ENCODE measurements at places on chromosomes 6 and 20.

- DNase-seq, result no peak
Observed at GRCh38 chr20:46200582-46201570, 82.8 kb downstream of the CD40 start.

GRCh38 chr6:142413111-142413510 is 111.3 kb downstream of the ADGRG6 start:
- no peak for DNase-seq

DNA sequence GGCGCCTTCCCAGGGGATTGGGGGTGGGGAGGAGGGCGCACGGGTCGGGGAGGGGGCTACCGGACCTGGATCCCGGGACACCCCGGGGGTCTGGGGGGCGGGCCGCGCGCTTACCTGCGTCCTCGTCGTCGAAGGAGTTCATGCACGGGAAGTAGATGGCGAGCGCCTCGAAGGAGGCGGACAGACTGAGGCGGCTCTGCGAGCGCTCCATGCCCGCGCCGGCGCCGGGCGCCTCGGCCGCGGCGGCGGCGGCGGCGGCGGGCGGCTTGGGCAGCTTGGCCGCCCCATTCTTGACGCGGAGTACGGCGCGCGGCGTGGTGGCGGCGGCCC is 320 bp downstream of the RIMS4 start:
- no peak for DNase-seq

- DNase-seq, result no peak
Observed at GRCh38 chr6:106084106-106084988, 1.8 kb upstream of the PRDM1 start.

DNA sequence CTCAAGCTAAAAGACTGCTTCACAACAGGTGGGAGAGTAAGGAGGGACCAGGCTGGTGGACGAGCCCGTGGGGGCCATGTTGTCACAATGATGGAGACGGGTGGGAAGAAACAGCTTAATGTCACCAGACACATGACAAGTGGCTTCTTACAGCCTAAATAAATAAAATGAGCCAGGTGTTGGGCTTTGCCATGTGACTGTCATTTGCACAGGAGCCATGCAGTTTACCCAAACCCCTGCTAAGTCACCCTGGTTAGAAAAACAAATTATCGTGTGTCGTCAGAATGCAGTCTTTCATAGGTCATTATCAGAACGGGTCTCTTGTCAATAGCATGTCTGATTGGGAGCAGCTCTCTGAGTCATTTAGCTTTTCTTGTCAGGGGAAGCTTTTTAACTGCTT is 18.5 kb downstream of the BTBD3 start:
- DNase-seq, result no peak

DNA sequence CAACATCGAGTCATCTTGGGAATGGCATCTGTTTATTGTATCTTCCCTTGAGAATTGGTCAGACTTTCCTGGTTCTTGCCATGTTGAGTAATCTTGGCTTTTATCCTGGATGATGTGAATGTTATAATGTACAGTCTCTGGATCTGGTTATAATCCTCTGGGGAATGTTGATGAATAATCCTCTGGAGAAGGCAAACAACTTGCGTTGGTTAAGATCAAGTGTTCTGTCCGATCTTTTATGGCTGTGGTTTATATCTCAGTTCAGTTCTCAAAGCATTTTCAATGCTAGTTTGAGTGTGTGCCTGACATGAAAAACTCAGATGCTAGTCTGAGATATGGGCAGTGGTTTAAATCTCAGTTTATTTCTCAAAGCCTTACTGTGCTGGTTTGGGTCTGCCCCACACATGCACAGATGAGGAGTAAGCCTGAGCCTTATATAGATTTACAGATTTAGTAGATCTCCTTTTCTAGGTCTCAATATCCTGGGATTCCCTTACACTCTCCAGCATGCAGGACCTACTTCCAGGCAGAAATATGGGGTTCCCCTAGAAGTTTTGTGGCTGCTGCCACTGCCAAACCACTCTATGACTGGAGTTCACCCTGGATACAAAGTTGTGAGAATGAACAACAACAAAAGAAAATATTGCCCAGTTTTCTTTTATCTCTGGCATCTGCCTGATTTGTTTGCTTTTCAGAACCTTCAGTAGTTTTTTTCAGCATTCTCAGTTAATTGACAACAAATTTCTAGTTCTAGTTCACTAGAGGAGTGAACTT is 191.8 kb upstream of the MAN1A1 start:
- DNase-seq, result no peak

- no peak for DNase-seq
Observed at GRCh38 chr20:47907031-47907675, 121.9 kb upstream of the SULF2 start.

DNA sequence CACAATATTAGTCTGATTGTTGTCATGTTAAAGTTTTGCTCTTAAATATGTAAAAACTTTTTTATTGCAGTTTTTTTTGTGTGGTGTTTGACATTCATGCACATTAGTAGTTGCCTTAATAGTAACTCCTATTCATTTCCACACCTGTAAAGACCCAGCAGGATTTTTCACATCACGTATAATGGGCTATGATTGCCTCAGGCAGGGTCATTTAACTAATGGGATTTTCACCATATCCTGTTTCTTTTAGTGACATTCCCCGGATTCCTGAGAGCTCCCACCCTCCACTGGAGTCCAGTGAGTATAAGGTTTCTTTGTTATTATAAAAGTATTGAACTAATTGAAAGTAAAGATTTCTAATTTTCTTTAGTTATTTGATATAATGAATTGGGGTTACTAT is 359.2 kb downstream of the RIMS1 start:
- DNase-seq, result no peak

GRCh38 chr6:112187736-112188135 is 66.6 kb downstream of the LAMA4 start:
- DNase-seq, result no peak

DNA sequence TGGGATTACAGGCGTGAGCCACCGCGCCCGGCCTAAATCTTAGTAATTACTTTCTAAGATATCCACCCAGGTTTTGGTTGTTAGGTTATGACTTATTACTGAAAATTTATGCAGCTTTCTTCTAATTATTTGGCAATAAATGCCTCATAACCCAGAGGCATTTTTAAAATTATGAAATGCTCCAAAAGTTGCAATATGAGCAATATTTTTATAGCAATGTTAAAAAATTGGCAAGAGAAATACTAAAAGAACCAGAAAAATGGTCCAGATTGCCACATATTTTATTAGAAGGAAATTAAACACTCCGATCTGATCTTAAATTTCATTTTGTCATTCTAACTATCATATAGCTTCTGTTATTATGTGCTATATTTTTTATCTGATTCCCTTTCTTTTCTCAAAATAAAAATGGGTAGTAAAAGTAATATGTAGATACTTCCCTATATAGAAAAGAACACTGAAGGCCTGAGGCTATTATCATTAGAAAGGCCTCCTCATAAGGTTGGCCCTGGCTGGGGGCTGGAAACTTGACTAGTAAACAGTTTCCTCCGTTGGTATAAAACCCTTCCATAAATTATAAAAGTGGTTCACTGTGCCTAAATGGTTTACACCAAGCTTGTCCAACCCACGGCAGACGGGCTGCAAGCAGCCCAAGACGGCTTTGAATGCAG is 22.1 kb downstream of the BLOC1S5 start:
- no peak for DNase-seq

GRCh38 chr6:131362070-131362469 is 211.0 kb upstream of the ARG1 start:
- DNase-seq, result no peak

DNA sequence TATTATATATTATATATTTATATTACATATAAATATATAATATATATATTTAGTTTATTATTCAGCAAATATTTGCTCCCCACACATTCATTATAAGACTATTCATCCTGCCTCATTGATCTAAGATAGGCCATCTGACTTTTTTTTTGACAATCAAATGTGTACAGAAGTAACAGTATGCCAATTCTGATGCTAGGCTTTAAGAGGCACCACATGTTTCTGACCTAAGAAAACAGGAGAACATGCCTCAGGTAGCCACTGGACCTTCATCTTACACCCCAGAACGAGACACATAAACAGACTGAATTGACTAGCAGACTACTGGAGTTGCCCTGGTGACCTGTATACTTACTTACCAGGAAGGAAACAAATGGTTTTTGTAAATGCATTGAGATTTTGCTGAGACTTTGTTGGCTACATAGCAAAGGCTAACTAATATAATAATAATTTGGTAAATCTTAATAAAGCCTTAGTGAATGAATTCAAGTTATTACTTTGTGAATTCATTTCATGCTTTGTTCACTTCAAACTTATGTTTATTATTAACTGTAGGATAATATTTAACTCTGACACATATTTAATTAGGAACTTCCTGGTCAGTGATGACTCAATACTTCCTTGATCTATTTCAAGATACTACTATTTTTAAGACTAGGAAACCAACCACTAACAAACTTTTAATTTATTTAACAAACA is 13.4 kb upstream of the MYO6 start:
- DNase-seq, result no peak

DNA sequence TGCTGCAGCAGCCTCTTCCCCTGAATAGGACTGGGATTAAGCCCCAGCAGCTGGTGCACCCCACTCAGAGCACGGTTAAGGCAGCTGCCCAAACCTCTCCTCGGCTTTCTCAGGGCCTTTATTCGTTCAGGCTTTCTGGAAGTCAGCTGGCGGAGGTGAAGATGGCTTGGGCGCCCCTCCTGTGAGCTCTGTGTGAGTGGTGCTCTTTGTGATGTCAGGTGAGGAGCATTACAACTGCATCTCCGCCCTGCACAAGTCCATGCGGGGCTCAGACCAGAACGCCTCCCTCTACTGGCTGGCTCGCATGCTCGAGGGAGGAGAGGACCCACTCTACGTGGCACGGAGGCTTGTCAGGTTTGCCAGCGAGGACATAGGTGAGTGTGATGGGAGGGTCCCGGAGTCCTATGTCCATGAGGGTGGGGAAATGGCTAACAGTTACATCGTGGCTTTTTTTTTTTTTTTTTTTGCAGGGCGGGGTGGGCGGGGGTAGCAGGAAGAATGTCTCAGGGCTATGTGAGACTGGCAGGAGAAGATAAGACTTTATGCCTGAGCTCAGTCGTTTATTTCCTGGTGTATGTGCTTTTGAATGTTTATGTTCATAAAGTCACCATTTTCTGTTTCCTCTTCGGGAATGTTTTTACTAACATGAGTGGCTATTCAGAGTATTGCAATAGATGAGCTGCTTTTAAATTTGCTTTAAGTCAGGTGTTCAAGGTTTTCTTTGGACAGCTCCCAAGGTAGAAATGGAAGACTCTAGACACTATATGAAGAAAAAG is 18.2 kb downstream of the WRNIP1 start:
- no peak for DNase-seq

DNA sequence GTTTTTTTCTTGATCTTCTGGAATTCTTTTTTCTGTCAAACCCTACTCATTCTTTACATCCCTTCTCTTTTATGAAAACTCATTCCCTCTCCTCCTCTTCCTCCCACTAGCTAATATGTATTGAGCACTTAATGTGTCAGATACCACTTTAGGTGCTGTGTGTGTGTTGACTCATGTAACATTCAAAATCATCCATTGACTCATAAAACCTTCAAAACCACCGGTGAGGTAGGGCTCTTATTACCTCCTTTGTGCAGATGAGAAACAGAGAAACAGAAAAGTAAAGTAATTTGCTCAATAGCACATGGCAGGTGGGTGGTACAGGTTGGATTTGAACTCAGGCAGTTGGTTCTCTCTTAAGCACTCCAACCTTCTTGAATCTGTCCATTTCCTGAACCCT is 136.3 kb upstream of the NEDD9 start:
- no peak for DNase-seq

- no peak for DNase-seq
Observed at GRCh38 chr6:437037-437392, 45.5 kb downstream of the IRF4 start.

GRCh38 chr6:37689381-37689780 is 8.3 kb downstream of the MDGA1 start:
- DNase-seq, result no peak

DNA sequence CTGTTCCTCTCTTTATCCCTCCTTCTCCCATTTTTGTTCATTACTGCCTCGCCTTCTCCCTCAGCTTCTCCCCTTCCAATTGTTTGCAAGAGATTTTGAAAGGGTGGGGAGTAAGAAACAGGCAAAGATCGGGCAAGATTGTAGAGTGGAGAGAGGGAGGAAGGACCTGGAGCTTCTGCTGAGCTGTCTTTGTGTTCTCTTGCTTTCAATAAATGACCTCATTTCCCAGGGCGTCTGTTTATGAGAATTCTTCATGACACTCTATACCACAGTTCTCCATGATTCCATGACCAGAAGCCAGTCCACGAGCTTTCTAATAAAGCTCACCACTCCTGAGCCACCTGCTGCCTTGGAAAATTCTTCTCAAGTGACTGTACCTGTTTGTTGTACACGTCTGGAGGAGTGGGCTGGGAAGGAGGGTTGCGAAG is 50.0 kb upstream of the PLEKHG1 start:
- DNase-seq, result no peak

DNA sequence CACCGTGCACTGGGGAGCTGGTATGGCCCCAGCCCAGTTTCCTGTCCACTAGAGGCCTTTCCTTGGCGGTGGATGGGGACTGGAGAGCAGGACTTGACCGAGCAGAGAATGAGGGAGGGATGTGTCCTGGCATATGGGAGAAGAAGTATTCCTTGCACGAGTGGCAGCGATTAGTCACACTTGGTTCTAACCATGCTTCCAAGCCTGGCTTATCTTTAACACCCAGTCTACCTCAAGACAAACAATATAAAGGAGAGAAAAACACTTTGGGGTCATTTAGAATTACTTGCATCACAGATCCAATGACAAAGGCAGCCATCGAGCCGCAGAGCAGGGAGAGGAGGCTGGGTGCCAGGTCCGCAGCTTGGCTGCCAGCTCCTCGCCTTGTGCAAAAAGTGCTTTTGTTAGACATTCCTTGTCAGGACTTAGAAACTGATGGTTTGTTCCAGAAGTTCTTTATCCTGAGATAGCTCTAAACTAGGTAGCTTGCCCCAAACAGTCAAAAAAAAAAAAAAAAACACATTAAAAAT is 214.9 kb upstream of the GMDS start:
- no peak for DNase-seq

- no peak for DNase-seq
Observed at GRCh38 chr6:114398481-114398880, 55.7 kb upstream of the HS3ST5 start.

DNA sequence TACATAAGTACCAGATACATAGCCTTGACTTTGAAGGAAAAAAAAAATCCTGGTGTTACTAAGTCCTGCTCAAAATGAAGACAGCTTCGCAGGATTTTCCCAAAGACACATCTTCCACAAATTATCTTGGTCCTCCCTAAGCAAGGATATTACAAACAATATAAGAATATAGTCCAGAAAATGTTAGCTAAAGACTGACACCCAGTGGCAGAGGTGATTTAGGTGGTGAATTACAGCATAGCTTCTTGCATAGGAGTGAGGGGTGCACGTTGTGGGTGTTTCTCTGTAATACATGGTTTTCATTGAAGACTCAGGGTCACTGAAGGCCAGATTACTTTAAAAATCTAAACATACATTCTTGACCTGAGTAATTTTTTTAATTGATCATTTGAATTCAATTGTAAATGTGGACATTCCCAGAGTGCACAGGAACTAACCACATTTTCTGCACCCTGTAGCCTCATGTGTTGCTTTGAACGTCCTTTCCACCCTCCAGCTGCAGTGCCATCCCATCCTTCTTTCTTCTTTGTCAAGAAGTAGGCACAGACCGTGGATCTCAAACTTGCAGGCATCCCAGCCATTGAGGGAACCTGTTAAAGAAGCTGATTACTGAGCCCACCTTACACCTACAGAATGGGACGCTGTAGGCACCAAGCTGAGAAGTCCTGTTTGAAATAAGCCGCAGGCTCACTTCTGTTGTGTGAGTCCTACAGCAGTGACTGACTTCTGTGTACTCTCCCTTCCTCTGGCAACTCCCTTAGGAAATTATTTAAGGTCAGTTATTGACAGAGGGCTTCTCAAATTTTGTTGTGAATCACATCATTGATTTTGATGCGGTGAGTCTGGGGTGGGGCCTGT is 102.6 kb downstream of the PERP start:
- peak; percentile 14 for DNase-seq
